ENCODE measurements at places on chromosomes 16 and 17.

- no peak for DNase-seq
These were observed 27.9 kb downstream of the SREBF1 start for GRCh38 chr17:17808706-17809432.

GRCh38 chr16:25764466-25764865 lies 72.7 kb downstream of the HS3ST4 start:
- DNase-seq = no peak

GRCh38 chr17:44591206-44591605 lies 33.9 kb downstream of the FZD2 start:
- no peak for DNase-seq

DNA sequence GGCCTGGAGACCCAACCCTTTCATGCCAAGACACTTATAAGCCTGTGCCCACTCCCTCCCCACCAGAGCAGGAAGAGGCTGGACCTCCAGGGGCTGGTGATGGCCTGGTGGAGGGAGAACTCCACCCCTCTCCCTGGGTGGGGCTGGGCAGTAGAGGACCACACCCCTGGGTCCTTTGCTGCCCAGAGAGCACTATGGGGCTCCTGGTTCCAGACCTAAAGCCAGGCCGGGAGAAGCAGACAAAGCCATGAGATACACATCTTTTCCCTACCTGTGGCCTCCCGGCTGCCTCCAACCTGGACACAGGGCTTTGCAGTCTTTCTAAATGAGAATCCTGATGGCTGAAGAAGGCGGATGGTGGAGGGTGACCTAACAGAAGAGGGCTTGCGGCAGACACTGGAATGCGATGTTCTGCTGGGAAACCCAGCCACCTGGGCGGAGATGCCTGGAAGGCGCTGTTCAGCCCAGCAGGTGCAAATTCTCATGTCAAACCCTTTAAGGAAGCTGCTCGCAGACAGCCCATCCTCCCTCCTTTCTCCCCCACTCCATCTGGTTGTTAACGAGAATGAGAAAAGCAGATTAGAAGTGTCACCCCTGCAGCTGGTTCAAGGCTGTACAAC lies 43.9 kb upstream of the KIFC3 start:
- no peak for DNase-seq

DNA sequence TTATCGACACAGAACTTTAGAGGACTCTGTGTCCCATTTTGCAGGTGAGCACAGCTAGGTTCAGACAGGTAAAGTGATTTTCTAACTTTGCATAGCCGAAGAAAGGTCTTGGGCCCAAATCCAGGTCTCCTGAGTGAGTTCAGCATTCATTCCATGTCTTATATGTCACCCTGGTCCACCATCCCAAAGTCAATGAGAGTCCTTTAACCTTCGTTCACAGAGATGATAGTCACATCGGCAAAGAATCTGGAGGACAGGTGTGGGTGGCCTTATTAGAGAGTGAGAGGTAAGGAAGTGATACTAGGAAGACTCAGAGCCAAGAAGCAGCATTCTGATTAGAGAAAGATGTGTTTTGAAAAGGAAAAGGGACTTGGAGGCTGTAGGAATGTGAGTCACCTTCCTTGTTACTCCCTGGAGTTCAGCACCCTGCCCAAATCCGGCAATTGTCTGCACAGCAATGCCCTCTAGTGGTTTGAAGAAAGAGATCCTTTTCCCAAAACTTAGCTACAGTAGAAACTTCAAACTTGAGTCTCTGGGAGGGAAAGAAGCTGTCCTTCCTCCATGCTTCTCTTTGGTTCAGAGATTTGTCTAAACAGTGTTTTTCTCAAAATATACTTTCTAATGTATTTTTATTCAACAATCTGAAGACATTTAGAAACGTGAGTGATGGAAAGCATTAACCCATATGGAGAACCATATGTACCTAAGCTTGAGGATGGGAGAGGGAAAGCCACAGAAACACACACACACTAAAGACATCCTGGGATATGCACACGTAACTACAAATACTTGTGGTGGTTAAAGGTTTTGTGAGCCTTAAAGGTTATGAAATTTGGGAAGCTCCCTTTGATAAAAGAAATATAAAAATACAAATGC lies 96.4 kb upstream of the SHISA6 start:
- DNase-seq = no peak

GRCh38 chr17:81641825-81642489 lies 5.0 kb downstream of the TSPAN10 start:
- no peak for DNase-seq

DNA sequence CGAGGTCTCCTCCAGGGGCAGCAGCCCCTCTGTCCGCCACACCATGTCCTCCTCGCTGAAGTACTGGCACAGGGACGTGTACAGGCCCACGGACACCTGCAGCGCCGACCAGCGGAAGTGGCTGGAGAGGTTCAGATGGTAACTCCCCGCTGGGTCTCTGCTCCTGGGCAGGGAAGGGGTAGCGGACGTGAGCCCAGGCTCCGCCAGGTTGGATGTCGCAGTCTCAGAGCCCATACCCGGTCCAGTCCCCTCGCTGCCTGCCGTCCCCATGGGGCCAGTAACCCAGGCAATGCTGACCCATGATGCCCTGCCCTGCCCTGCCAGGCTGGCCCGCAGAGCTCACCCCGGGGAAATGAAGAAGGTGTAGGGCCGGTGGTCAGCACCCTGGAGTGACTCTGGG lies 33.2 kb downstream of the PKD1 start:
- no peak for DNase-seq

DNA sequence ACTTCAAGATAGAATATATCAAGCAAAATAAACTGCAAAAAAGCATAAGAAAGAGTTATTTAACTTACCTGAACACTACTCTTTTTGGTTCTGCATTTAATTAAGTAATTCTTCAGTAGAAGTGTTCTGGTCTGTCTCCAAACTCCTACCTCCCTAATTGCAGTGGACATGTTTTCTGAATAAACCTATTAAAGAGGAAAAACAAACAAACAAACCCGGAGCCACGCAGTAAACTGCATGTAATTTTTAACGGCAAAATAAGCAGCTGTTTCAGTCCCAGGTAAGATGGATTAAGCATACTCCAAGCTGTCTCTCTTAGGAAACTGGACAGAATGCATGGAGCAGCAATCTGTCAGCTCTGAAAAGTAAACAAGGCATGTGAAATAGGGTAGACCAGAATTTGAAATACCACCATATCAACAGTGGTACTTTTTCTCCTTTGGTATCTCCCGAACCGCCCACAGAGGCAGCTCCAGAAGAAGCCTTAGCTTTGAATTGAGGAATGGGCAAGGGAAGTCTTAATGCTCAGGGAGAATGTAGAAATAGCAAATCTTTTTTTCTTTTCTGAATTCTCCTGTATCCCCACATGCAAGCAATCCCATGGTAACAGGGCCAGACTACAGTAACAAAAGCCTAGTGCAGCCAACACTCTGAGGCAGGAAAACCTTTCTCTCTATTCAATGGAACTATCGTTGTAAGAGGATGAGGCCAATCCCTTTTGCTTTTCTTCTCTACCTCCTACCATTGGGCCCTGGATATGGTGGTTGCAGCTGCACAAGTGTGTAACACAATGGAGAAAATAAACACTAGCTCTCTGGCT lies 12.5 kb downstream of the ABCA5 start:
- DNase-seq = no peak

GRCh38 chr16:4327386-4328045 lies 11.6 kb downstream of the GLIS2 start:
- DNase-seq = no peak

DNA sequence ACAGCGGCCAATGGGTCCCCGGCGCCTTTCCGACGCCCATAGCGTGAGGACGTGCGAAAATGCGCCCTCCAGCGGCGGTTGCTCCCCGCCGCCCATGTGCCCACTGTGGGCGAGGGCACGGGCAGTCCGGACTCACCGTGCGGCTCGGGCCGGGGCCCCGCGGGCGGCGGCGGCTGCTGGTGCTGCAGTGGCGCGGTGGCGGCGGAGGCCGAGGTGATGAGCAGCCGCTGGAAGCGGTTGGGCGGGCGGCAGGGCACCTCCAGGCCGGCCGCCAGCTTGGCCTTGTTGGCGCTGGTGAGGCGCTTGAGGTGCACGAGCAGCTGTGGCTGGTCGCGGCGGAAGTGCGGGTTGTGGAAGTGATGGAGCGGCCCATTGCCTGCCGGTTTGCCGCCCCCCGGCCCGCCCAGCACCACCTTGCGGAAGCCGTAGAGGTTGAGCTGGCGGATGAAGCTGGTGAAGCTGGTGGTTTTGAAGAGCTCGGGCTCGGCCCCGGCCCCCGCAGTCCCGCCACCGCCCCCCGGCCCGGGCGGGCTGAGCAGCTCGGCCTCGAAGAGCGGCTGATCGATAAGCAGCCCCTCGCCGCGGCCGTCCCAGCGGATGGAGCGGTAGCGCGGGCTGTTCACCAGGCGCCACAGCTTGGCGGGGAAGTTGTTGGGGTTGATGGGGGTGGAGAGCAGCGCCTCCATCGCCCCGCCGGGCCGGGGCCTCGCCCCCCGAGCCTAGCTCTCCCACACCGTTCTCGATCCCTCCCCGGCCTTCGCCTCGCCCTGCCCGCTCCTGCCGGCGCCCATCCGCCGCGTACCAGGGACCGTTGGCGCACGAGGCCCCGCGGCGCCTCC lies at the start of gene HSF5:
Gene HSF5, minus strand, starts transcription at position 820 of the 839 bp plus-strand sequence. Its CDS starts 134 bp downstream, at position 686.
- peak; percentile 55 for DNase-seq

- no peak for DNase-seq
These were observed 22.5 kb downstream of the STAT5A start for GRCh38 chr17:42310787-42311215.

- peak; percentile 76 for DNase-seq
These were observed 6.8 kb upstream of the NOTUM start for GRCh38 chr17:81967533-81968395.

DNA sequence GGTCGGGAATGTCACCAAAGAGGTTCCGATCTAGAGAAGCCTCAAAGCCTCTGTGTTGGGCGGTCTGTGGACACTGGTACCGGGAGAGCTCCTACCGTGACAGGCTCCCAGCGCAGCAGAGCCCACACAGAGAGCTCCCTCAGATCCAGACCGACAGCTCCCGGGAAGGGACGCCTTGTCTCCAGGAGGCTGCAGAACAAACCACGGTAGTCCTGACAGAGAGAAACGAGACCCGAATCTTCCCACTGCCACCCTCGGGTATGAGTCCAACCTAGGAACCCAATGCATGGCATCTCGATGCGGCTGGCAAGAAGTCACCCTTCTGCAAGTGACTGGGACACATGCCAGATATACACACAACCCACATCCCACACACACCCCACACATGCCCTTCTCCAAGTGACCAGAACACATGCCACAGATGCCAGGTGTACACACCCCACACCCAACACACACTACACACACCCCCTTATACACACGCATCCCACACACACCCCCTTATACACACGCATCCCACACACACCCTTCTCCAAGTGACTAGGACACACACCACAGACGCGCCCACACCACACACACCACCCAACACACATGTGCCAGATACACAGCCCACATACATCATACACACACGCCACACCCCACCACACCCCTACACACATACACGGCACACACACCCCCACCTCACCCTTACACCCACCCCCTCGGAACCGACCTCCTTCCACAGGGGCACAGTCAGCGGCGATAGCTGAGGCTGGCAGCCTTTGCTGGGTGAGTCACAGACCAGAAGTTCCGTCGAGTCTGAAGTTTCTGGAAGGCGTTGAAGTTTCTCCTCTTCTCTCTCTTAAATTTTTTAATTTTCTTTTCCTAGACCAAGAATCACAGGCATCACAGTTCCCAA lies 15.9 kb upstream of the CYTH1 start:
- DNase-seq = no peak
